Tongue (tissue), 3 donors: ENCODE measurements at places on chromosomes 3 and 15.

GRCh38 chr3:41223078-41223477, 23.8 kb downstream of the CTNNB1 start:
- no peak for DNase-seq

- peak; percentile 84 for DNase-seq
These were observed 64.8 kb downstream of the BOC start for GRCh38 chr3:113275929-113276750.

DNA sequence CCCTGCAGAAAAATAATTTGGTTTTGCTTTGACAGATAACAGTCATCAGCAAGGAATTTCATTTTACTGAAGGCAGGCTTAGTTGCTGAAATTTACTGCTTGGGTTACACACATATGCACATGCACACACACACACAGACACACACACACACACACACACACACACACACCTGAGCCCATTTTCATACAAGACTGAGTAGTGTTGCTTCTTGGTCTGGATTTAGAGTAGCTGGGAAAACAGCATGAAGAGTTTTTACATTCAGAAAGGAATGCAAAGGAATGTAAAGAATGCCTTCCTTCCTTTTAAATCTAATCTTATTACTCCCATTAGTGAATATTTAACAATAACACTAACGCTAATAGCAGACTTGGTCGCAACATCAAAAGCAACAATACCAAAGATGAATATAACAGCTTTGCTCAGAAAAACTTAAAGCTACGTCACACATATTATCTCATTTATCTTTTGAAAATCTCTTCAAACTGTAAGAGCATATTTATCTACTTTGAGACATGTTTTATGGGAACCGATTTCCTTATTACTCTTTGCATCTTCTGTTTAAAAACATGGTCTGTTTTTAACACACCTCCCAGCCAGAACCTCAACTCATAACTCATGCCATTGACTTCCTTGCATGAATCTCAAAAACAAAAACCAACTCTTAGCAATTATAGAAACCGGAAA, 32.5 kb downstream of the RFTN1 start:
- no peak for DNase-seq

- DNase-seq, result no peak
These were observed 3.2 kb upstream of the SIAH2 start for GRCh38 chr3:150765949-150766720.

GRCh38 chr15:79184465-79184892, 93.9 kb upstream of the RASGRF1 start:
- DNase-seq, result peak; percentile 88

DNA sequence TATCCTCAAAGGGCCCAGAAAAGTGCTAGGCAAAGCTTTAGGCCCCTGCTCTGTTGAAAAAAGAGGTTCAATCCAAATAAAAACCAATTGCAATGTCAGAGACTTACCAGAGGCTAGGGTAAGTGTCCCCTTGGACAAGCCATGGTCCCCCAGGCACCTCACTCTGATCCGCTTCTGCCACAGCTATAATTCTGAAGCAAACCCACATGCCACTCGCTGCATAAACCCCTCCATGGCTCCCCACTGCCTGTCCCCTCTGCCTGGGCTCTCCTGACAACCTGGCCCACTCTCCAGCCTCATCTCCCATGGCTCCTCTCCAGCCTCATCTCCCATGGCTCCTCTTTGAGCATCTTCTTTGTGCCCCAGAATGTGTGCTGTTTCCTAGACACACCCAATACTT, 169.6 kb upstream of the TLE3 start:
- no peak for DNase-seq

DNA sequence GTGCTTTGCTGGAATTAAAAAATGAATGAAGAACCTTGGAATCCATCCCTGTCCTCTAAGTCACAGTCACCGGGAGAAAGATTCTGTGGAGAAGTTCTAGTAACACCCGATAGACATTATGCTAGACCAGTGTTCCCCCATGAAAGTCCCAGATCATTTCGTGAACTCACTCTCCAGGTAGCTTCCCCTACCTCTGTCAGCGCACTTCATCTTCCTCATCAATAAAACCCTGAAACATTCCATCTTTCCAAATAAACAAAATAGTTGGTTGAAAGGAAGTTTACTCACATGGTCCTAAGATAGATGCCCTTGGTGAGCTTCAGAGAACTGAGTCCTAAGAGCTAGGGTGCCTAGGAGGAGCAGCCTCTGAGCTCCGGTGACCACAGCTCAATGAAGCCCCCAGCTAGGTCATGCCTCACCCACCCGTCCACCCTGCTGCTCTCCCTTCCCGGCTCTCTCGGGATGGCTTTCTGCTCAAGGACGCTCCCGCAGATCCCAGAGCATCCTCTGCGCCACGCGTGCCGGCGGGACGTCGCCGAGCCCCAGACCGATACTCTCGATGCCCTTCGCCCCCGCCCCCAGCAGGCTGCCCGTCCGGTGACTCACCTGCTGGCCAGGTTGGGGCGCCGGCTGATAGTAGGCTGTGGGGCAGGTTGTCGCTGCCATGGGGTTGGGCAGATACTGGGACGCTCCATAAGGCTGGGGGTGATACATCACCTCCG, 776 bp downstream of the VGLL3 start:
- DNase-seq, result peak; percentile 46

DNA sequence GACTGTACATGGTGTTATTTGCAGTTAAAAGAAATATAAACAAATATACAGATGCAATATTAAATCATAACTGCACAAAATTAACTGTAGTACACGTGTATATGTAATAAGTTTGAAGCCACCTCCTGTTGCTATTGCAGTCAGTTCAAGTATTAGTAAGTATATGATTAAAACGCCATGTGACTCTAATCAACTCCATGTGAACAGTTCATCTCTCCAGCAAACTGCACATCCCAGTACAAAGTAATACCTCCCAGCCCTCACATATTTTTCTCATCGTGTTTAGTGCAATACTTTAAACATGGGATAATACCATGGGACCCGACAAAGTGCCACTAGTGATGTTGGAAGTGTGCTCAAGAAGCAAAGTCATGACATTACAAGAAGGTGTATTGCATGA, 34.6 kb downstream of the PDCD10 start:
- DNase-seq, result no peak

DNA sequence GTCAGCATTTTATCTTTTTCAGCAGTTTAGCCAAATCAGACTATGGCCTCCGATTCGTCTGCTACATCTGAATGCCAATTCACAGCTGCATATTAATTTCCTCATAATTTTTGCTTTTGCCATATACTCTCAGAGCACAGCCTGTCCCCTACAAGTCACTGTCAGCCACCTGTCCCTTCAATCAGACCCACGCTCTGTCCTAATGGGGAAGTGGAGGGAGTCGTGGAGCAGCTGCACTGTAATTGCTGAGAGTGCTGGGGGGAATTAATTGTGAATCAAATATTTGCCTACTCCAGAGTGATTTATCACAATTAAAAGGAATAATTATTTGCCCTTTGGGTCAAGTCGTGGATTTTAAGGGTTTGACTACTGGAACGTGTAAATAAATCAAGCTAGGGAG, 75.5 kb downstream of the EBLN2 start:
- DNase-seq, result peak; percentile 86
